ENCODE measurements at places on chromosomes 2 and 18.
A peak's percentile ranks its signal among the peaks of the same experiment; 100 is the strongest.

GRCh38 chr2:108240966-108241365 is 1.2 kb downstream of the SULT1C3 start:
- DNase-seq = no peak

DNA sequence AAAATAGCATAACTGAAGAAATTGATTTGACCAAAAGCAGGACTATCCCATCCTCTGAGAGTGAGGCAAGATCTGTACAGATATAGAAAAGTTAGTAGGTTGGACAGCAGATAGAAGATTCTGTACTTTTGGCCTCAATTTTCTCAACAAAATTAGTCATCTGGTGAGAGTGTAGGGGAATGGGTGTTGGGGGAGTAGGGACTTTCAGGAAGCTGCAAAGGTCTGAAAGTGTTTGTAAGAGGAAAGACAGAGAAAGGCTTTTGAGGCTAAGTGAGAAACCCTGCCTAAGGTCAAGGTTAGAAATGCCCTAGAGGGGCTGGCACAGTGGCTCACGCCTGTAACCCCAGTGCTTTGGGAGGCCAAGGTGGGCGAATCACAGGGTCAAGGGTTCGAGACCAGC is 40.3 kb downstream of the DAPL1 start:
- DNase-seq = peak; percentile 55

DNA sequence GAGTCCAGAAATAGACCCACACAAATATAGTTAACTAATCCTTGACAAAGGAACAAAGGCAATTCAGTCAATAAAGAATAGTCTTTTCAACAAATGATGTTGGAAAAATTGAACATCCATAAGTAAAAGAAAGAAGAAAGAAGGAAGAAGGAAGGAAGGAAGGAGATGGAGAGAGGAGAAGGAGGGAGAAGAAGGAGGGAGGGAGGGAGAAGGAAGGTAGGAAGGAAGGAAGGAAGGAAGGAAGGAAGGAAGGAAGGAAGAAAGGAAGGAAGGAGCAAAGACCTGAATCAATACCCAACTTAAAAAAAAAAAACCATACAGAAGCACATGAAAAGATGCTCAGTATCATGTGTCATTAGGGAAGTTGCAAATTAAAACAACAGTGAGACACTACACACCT is 148.3 kb downstream of the ATL2 start:
- no peak for DNase-seq

- DNase-seq = peak; percentile 44
Observed at GRCh38 chr2:43950383-43951008, 45.3 kb downstream of the LRPPRC start.

GRCh38 chr2:179483131-179483530 is 218.5 kb upstream of the SESTD1 start:
- DNase-seq = no peak

GRCh38 chr18:31316974-31317373 is 986 bp upstream of the DSG1 start:
- DNase-seq = no peak

DNA sequence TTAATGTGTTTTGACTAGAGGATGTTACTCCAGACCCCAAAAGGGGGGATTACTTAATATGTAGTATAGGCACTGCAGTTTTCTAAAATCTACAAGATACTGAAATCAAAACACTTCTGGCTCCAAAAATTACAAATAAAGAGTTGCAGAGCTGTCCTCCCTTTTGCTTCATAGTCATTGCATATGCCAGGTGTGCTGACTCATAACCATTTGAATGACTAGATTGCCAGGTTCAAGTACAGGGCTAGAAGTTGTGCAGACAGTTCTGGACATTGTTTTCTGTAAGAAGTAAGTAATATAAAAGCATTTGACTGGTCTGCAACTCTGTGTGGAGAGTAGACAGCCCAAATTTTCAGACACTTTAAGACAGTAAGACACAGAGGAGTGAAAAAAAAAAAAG is 6.7 kb downstream of the CWC22 start:
- peak; percentile 48 for DNase-seq

DNA sequence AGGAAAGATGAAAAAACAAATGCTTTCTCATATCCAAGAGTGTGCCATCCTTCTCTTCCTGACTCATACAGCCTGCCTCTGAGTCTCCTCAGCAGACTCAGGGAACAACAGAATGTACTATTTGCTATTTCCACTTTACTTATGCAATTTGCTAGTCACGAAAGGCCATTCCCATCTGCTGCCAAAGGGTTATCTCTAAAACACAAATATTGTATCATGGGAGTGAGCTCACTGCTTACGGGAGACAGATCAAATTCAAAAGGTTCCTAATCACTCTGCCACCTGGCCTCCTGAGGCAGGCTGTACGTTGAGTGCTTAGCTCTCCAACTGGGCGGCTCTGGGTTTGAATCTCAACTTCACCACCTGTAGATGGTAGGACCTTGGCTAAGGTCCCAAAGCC is 92.0 kb downstream of the GAREM1 start:
- DNase-seq = peak; percentile 90

- no peak for DNase-seq
Observed at GRCh38 chr2:198630384-198630783, 826.0 kb downstream of the PLCL1 start.

DNA sequence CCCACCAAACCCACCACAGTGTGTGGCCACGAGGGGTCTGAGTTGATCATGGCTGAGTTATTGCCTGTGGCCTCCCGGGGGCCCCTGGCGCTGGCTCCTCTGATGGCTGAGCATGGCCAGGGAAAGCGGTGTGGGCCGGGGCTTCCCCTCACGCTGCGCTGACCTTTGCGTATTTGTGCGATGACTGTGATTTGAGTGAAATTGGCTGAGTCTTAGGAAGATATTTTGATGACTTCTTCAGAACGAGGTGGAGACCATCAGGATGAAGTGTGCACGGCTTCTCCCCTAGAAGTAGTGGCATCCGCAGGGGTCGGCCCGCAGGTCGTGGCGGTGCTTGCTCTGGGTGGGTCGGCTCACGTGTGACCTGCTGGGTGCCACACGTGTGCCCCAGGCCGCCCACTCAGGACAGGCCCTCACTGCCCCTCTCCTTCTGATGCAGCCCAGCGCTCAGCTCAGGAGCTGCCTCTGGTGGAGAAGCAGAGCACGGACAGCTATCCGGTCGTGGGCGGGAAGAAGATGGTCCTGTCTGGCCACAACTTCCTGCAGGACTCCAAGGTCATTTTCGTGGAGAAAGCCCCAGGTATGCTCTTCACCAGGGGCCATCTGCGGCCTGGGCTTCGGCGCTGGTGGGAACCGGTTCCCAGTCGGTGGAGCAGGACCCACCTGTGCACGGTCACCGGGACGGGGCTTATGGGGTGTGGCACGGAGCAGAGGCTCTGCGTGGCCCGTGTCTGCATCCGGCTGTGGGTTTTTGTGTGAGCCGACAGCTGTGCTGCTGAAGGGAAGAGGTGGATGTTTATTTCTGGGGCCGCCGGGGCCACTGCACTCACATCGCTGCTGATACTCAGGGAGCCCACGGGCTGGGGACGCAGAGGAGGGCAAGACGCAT is 55.8 kb downstream of the NFATC1 start:
- no peak for DNase-seq

DNA sequence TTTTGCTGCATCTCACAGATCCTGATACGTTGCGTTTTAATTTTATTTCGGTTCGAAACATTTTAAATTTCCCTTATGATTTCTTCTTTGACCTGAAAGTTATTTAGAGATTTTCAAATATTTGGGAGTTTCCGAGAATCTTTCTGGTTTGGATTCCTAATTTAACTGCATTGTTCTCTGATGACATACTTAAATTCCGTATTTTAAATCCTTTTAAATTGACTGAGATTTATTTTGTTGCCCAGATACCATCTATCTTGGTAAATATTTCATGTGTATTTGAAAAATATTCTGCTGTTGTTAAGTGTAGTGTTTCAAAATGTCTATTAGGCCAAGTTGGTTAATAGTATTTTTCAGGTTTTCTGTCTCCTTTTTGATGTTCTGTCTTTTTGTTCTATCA is 37.7 kb downstream of the MROH2A start:
- no peak for DNase-seq

- DNase-seq = peak; percentile 99
Observed at GRCh38 chr18:70333757-70334156, 44.9 kb downstream of the SOCS6 start.

DNA sequence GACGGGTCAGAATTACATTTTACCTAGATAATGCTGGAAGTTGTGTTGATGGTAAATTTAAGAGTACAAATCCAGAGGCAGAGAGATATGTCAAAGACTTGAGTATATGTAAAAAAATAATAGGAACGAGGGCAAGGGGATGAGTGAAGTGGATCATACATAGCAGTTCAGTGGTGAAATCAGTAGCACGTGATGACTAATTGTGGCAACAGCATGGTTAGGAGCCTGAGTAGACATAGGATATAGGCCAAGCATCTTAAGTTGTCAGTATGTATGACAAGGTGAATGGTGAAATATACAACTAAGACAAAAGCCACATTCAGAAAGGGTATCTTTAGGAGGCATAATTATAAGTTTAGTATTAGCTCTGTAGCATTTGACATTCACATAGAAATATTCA is 826.5 kb upstream of the PIK3C3 start:
- peak; percentile 67 for DNase-seq

GRCh38 chr2:10772201-10772867 is 40.3 kb downstream of the PDIA6 start:
- DNase-seq = no peak

GRCh38 chr2:71492112-71492511 is 38.8 kb downstream of the DYSF start:
- DNase-seq = no peak
